H54 (cell line): ENCODE measurements at places on chromosomes 16 and 17.

GRCh38 chr17:77807746-77808441 is 150.6 kb upstream of the TNRC6C start:
- DNase-seq, result no peak

- no peak for DNase-seq
These were observed 61.3 kb upstream of the SDK2 start for GRCh38 chr17:73705594-73705993.

- no peak for DNase-seq
These were observed 29.4 kb upstream of the CACNG1 start for GRCh38 chr17:67015001-67015400.

GRCh38 chr16:25005445-25006306 is 9.5 kb downstream of the ARHGAP17 start:
- DNase-seq, result no peak

- DNase-seq, result no peak
These were observed 91.1 kb downstream of the TANGO6 start for GRCh38 chr16:68934402-68934801.

GRCh38 chr17:18860161-18860972 is 2.4 kb downstream of the PRPSAP2 start:
- DNase-seq, result no peak

GRCh38 chr17:75771334-75772281 is 6.6 kb upstream of the GALK1 start:
- no peak for DNase-seq

DNA sequence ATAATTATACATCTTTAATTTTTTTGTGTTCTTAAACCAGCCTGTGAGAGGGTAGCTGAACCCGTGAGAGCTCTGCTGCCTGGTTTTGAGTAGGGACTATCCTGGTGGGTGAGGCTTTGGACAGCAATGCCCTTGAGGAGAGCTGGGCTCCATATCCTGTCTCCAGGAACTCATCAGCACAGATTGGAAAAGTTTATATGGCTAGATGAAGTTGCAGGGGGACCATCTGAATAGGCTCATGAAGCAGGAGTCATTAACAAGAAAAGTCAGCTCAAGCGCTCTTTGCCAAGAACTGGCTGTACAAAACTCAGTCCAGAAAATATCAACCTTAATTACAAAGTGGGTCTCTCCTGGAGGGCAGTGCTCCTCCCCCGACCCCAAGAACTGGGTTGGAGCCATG is 33.8 kb upstream of the SSTR2 start:
- no peak for DNase-seq

DNA sequence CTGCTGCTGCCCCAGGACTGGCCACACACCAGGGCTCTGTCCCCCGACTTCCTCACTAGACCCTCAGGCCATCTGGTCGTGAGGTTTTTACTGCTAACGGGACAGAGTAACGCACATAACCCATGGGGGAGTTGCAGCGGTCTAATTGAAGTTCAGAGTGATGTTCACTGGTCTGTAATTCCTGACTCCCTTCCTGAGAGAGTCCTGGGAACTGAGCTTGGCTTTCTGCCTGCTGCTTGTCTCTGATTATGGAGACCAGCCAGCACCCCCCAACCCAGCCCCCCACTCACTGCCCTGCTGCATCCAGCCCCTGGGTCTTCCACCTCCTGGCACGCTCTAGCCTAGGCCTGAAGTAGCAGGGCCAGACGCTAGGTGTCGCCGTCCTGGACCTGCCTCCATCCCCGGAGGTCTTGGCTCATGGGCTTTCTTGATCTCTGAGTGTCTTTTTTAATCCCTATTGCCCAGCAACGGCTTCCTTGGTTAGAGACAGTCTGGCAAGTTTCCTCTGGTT is 192.9 kb downstream of the CCDC182 start:
- DNase-seq, result no peak

DNA sequence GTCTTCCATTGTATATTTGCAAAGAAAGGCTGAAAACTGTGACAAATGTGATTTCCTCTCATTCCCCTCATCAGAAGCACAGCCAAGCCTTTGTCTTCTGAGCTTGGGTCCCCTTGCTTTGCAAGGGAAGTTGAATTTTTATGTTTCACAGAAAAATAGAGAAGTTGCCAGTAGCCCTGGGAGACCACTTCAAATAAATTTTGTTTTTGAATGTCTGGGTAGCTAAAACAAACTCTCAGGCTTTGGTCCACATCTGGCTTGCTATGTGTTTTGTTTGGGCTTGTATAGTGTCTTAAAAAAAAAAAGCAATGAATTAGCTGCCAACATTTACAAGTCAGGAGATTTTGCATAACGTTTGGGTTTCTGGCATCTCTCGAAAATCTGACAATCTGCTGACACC is 24.1 kb downstream of the PIK3R6 start:
- DNase-seq, result no peak
